ENCODE measurements at places on chromosomes 3 and 15.
A peak's percentile ranks its signal among the peaks of the same experiment; 100 is the strongest.

DNA sequence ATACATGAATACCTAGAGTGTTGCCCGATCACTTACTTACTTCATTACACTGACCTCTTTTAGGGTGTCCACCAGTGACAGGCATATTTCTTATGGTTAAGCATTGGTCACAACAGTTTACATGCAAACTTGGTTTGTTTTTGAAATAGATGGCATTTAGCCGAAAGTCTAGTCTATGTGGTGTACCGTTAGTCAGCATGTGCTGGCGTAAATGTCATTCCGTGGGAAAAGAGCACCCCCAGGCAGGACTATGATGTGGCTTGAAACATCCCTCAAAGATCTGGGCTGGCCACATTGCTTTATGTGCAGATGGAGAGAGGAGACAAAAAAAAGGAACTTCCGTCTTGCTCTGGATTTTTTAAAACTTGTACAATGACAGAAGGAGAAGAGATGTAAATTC is 357.0 kb upstream of the ICE2 start:
- DNase-seq, result no peak

GRCh38 chr3:72154391-72155335 is 369.7 kb upstream of the PROK2 start:
- no peak for DNase-seq

DNA sequence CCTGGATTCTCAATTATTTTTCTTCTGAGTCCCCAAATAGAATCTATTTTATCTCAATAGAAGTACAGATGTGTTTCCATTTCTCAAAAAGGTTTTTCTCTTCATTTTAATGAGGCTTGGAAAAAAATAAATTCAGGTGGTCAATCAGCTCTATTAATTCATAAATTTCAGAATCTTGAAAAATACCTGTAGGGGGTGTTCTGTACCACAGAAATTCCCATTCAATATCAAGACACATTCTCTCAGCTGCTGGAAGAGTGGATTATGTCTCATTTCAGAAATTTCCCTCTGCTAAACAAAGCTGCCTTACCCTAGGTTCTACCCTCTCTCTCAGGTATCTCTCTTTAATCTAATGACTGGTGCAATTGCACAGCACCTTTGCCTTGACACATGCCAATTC is 1121.2 kb downstream of the SI start:
- no peak for DNase-seq

DNA sequence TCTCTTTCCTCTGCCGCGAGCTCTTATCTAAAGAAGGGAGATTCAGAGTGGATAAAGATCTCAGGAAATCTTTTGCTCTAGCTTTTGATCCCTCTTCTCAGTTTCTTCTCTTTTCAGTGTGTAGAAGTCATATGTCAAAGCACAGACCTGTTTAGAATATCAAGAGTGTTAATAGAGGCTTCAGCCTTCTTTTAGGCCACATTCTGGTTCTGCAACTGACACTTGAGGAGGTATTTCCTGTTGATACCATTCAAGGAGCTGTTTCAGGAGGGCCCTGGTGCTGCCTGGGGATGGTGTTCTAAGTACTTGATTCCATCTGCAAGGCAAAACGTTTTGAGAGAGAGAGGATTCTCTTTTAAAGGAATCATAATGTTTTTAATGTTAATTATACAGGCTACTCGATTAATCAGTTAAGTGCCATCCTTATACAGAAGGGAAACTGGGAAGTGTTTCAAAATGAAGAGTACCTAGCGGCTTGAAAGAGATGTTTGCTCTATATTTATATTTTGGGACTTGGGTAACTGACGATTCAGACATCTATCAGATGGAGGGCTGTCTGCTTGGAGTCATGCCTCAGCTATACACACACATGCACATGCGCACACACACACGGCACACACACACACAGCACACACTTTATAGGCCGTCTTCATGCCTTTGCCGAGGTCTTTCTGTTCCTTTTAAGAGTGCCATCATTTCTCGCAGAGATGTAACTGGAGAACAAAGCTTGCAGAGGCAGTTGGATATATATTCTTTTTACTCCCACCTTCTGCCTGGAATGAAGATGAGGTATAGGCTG is 313.9 kb downstream of the PTPRG start:
- DNase-seq, result no peak

DNA sequence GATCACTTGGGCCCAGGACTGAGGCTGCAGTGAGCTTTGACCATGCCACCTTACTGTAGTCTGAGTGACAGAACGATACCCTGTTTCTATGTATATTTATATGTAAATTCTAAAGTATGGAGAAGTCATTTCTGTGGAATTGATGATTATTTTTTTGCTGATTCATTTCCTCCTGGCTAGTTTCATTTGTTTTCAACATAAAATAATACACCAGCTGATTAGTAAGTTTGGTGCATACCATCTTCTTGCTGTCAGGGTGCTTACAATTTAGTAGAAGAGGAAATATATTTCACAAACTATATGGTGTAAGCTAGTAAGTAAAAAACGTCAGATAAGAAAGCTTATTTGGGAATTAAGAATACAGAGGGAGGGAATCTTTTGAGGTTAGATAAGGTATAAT is 36.0 kb downstream of the SLC25A26 start:
- DNase-seq, result no peak

DNA sequence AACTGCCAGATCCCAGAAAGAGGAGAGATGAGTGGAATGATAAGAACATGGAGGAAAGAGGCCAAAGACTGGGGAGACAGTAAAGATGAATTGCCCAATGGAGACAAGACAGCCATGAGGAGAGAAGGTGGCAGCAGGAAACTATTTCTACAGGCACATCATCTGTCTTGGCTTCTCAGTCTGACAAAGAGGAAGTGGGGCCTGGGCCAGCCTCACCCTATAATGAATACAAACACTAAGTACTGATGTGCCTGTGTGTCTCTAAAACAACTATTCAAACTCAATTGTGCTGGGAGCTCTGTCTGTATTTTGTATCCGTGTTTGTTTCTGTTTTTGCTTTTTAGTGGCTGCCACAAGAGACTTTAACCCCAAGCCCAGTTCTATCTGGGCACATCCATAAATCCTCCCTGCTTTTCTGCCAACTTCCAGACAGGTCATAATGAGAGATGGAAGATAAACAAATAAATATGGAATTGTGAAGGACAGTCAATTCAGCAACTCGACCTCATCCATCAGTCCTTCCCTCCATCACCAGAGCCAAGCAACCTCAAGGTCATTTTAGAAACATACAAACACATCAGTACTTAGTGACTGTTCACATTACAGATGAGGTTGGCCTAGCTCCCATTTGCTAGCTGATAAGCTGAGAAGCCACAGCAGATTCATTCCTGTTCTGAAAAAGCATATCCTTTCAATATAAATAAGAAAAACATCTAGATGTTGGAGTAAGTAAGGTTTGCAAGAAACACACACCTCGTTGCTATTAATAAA is 116.7 kb downstream of the CADPS start:
- no peak for DNase-seq

DNA sequence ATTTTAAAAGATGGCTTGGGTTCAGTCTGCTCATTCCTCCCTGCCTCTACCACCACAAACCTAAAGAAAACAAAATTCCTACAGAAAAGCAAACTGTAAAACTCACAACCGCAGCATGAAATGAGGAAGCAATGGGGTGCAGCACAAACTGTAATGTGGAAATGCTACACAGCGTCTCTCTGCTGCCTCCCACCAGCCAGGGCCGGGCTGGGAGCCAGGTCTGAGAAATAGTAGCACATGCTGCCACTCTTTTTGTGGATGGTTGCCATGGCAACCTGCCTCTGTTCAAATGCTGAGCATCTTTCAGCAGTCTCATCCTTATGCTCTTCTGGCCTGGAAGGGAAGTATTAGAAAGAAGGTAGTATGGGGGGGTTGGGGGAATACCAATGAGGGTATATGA is 55.4 kb downstream of the EOMES start:
- peak; percentile 51 for DNase-seq

DNA sequence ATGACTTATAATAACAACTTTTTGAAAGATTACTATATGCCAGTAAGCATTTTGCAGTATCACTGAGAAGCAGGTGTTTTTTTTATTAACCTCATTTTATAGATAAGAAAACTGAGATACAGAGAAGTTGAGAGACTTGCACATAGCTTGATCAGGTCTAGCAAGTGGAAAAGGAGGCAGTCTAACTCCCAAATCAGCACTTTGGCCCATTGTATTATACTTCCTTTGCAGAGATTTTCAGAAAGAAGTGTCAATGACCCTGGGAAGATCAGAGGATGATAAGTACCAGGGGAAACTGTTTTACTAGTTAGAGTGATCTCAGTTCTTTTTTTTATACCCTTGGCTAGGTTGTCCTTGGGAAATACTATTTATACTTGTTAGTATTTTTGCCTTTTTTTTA is 358.7 kb downstream of the SQOR start:
- DNase-seq, result no peak

DNA sequence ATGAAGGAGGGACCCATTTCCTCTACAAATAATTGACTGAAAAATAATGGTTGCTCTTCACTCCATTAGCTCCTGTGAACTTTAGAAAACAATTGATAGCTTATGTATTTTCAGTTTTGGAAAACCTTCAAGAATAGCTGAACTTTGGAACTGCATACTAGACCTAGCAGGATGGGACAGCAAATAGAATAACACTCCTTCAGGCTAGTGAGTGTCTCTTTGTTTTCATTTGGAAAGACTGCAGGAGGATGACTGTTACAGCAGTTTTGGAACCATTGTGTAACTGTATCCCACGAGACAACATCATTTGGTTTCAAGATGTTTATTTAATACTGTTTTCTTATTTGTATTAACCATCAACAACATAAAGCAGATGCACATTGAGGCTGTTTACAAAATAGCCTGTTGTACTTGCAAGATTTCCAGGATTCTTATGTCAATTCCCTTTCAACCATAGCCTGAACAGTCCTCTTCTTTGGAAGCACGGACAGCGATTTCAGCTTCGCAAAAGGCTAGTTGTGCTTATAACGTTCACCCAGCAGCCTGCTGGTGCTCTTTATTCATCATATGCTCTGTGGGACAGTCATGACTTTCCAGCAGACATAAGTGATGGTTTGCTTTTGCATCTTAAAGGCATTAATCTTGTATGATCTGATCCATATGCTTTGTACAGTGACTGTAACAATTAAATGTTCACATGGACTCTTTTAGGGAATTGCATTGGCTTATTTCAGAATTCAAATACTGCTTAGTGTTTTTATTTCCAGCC is 335.5 kb downstream of the IL5RA start:
- DNase-seq, result no peak
